ENCODE measurements at places on chromosomes 11 and 22.

DNA sequence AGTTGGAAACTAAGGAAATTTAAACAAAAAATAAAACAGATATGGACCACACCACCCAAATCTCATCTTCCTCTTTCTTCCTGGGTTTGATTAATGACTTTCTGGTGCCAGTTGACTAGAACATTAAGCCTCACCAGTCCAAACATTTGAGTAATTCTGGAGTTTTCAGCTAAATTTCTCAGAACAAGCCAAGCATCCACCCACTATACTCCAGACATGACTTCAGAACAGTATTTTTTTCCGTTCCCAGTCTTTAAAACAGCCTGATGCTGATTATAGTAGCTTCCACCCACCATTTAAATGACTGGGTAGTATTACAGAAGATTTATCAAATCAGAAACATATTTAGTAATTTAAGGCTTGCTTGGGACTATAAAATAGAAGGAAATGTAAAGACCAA, 230.9 kb upstream of the UBASH3B start:
- no peak for DNase-seq

DNA sequence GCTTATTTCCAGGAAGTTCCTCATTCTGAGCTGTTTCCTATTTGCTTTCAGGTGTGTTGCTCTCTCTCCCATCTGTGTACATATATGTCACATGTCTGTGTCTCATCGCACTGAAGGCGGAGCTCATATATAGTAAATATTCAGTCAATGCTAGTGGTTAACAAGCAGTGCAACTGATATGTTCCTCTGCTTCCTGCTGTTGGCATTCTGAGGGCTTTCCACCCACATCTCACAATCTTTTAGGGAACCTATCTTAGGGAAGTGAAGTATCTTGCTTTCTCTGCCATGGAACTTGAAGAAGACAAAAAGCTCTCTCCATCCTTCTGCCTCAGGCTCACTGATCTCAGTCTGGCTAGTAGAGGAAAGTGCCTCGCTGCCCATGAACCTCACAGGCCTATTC, 139.8 kb downstream of the TTC17 start:
- no peak for DNase-seq

DNA sequence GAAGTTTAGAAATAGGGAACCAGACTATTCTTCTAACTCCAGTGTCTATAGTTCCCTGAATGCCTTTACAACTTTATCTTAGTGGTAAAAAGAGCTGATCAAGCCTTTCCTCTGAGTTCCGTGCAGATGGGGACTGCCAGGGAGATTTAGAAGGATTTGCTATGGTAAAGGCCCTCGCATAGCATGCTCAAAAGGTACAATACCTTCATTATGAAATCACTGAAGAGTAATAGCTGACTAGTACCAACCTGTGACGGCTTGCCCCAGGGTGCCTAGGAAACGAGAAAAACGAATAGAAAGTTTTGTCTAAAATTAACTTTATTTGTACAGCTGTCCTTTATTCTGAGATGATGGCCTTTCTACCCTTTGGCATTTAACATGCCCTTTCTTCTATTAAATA, 150.1 kb upstream of the ARHGAP42 start:
- DNase-seq = no peak

DNA sequence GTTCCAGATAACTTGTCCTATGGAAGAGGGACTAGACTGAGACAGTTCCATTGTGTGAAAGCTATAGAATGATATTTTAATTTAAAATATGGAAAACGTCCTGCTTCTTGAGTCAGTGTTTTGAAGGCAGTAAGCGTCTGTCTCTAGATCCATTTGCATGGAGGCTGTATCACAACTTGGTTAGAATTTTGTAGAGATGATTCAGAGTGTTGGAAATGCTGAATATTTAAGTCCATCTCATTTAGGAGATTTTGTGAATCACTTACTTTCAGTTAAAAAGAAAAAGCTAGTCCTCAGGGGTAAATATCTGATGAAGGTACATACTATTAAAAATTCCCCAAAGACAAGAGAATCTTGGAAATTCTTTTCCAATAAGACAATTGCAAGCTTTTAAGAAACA, 72.7 kb downstream of the FANCF start:
- no peak for DNase-seq

GRCh38 chr22:29205252-29205593, 473 bp upstream of the EMID1 start:
- DNase-seq = no peak

- no peak for DNase-seq
These were observed 5.9 kb downstream of the CHKA start for GRCh38 chr11:68115285-68115684.

- DNase-seq = no peak
These were observed 1022.8 kb downstream of the BRD1 start for GRCh38 chr22:48804811-48805301.

- no peak for DNase-seq
These were observed 24.0 kb downstream of the KCTD21 start for GRCh38 chr11:78164471-78164870.

DNA sequence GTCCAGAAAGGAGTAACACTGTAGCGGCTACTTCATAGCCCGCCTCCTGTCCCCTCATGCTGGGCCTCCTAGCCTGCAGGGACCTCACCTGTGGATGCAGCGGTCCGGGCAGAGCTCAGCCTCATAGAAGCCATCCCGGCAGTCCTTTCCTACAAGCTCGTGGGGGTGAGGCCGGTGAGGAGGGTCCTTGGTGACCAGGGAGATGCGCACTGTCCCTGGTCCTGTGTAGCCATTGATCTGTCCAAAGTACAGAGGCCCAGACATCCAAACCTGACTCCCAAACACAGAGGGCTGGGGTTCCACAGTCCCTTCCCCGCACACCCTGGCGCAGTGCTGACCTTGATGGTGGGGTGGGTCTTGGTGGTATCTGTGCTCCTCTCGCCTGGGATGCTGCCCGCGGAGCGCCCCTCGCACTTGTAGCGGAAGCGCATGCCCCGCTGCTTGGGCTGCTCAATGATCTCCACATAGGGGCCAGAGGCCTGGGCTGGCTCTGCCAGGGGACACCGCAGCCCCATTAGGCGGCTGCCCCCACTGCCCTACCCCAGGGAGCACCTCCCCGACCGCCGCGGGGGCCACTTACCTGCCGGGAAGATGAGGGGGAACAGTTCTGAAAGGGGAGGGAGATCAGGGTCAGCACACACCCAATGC, 993 bp downstream of the RELA start:
- DNase-seq = no peak

DNA sequence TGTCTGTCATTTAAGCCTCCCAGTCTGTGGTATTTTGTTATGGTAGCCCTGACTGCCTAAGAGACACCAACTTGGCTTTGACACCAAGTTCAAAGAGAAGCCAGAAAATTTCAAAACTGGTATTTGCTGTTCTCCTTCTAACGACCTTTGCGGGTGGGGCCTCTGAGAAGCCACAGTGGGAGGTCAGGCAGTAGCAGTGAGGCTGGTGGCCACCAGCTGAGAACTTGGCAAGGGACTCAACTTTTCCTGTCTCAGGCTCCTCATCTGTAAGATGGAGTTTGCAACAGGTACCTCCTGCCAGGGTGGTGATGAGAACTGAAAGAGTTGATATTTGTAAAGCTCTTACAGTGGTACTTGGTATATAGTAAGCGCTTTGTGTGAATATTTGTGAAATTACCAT, 183.4 kb downstream of the BCR start:
- DNase-seq = no peak

GRCh38 chr11:131488238-131488637, 117.8 kb downstream of the NTM start:
- DNase-seq = no peak

DNA sequence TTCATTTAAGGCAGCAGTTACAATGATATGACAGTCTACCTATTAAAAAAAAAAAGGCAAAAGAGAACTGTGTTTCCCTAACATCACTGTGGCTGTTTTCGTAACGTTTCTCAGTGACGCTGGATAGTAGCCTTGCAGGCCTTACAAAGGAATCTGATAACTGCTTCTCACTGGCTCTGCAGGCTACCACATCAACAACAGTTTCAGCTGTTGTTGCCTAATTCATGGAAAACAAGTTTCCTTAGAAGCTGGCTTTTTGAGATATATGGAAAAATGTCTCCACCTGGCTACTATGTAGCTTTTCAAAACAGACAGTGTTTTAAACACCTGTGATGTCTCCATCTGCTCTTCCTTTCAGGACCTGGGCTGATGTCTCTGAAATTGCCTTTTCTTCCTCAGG, 3.8 kb downstream of the OR51V1 start:
- no peak for DNase-seq

GRCh38 chr11:36130401-36130800, 158.8 kb downstream of the COMMD9 start:
- no peak for DNase-seq

GRCh38 chr11:6637871-6638270, 17.7 kb downstream of the DCHS1 start:
- no peak for DNase-seq

GRCh38 chr22:41479671-41480396, 10.9 kb downstream of the ACO2 start:
- no peak for DNase-seq

DNA sequence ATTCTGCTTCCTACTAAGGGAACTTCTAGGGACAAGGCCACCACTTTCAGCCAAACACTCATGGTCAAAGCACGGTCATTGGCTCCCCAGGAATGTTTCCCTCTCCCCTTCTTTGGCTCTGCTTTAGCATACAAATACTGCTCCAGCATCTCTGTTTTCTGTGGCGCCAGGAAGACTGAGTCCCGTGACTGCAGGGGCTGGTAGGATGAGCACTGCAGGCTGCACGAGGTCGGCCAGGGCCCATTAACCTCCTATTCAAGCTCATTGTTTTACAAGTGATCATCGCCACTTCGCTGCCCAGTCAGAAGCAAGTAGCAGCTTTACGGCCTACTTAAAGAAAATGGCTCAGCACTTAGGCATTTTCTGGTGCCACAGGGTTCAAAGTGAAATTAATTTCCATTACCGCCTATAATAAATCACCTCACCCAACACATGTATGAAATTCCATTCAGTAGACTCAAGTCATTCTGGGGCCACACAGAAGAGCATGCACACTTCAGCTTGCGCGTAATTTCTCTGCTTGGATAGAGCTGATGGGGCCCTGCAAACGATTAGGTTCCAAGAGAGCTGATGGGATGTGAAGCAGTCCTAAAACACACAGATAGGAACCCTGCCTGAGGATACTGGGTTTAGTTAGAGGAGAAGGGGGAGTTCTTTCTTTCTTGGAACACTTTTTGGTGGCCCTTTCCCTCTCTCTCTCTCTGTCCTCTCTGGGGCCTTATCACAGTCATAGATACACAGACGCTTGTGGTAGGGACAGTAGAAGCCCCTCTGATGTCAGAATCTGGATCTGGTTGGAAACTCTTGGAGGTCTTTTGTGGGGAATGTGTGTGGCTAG, 173.7 kb downstream of the KIF18A start:
- no peak for DNase-seq

DNA sequence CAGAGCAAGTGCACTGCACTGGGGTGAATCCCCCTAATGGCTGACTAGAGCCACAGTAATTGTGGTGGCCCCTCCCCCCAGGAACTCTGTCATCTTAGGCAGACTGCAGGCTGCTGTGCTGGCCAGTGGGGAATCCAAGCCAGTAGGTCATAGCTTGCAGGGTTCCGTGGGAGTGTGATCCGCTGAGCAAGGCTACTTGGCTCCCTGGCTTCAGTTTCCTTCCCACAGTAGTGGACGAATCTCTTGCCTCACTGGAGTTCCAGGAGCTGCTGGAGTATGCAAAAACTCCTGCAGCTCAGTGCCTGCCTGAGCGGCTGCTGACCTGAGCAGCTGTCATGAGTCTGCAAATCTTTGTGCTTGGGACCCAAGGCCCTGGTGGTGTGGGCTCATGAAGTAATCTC, 13.2 kb downstream of the OOSP3 start:
- DNase-seq = no peak

DNA sequence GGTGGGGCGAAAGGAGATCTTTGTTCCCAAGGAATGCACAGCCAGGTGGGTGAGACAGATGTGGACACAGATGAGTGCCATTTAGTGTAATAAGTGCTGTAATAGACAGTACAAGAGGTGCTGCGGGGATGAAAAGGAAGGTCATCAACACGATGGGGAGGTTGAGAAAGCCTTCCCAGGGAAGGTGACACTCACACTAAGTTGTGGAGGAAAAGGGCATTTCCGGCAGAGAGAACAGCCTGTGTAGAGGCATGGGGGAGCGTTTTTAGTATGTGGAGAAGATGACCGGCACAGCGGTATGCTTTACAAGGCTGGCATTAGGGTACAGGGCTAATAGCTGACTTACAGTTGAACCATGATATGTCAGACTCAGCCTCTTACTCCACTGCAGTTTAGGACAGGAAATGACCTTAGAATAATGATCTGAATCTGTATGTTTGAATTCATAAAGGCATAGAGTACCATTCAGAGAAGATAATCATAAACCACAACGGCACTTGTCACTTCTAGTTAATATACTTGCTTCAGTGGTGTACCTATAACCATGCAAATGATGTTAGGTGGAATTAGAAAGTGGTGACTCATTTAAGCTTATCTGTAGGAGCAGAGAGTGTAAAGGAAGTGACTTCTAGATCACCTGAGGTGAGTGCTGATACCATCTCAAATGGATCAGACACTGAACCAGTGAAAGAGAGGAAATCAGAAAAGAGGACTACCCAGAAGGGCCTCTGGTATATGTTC, 60.6 kb downstream of the FAM83F start:
- DNase-seq = no peak

DNA sequence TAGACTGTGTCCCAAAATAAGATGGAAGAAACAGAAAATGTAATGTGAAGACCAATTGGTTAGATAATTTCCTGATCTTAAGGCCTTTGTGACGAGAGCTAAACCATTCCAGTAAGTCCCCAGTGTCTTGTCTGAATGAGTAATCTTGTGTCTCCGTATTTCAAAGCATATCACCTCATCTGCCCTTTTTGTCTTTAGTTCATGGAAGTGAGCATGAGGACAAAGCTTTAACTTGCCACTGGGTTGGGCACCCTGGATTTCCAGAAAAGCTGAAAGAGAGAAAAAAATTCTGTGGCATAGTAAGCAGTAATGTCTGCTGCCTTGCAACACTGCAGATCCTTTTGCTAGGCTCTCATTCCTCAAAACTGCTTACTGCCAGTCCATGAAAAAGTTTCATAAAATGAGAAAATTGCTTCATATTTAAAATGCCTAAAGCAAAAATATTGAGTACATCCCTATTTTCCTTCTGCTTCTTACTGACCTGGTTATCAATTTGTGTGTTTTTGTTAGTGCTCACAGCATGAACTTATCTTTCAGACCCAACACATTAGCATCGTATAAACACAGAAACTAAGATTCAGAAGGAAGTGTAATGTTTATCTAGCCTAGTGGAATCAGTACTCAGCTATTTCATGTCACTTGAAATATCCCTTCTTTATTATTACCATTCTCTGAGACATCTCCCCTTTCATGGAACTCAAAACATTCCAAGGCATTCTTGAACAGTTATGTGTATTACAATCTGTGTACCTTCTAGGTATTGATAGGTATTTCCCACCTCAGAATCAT, 5.3 kb downstream of the CASP12 start:
- DNase-seq = no peak

Measured in BE2C (cell line).